ENCODE measurements at places on chromosomes 1 and 21. TPM values are rescaled to one million over a fixed set of nuclear protein-coding genes. Genes with fewer than 3 reads are reported as not detected.

The SLC1A7 gene
- 0.12 TPM for total RNA-seq

The FCER1A gene
- total RNA-seq, result not detected

The CORT gene
- total RNA-seq, result not detected

The CTSS gene
- total RNA-seq, result 5.2 TPM

The TIPRL gene
- 46.4 TPM for total RNA-seq

The FNDC7 gene
- total RNA-seq, result 0.12 TPM

The GNAT2 gene
- 0.33 TPM for total RNA-seq

The ST6GALNAC5 gene
- total RNA-seq, result 4.4 TPM

The DIRAS3 gene
- total RNA-seq, result 3.0 TPM

The KCNE2 gene
- not detected for total RNA-seq

The B3GALT5 gene
- 1.1 TPM for total RNA-seq

The MORN1 gene
- 13.7 TPM for total RNA-seq

The RPL22 gene
- 87.9 TPM for total RNA-seq

The ADAMTS1 gene
- 170 TPM for total RNA-seq

The ATP6V1G3 gene
- not detected for total RNA-seq

The FCRL3 gene
- total RNA-seq, result not detected

The ERMAP gene
- 18.2 TPM for total RNA-seq

The TOR3A gene
- total RNA-seq, result 41.5 TPM

The TMEM81 gene
- total RNA-seq, result 1.2 TPM

The PRKAA2 gene
- total RNA-seq, result 5.1 TPM

The CHIT1 gene
- not detected for total RNA-seq

The ADCY10 gene
- total RNA-seq, result under 0.01 TPM

The ZMYND12 gene
- 0.66 TPM for total RNA-seq

The TPTE gene
- not detected for total RNA-seq

The NUDT4B gene
- 11.2 TPM for total RNA-seq

The PRKCZ gene
- 8.2 TPM for total RNA-seq

The KDF1 gene
- total RNA-seq, result not detected

The EPHB2 gene
- total RNA-seq, result 5.2 TPM

The WNT4 gene
- 0.50 TPM for total RNA-seq

The NBPF6 gene
- not detected for total RNA-seq

The TIAM1 gene
- 0.37 TPM for total RNA-seq

The SIK1 gene
- 0.66 TPM for total RNA-seq

The NTMT2 gene
- not detected for total RNA-seq

The LRRC71 gene
- not detected for total RNA-seq

The FCAMR gene
- not detected for total RNA-seq

The ECM1 gene
- 9.5 TPM for total RNA-seq

The ADAMTSL4 gene
- 2.1 TPM for total RNA-seq

The SEC22B gene
- 49.0 TPM for total RNA-seq

The CDCP2 gene
- total RNA-seq, result not detected

The UBASH3A gene
- not detected for total RNA-seq

The GSTM1 gene
- 0.37 TPM for total RNA-seq

Measured in uterine smooth muscle cell (primary cell).